ENCODE measurements at places on chromosomes 6 and 20.
A peak's percentile ranks its signal among the peaks of the same experiment; 100 is the strongest.

GRCh38 chr20:51492167-51493092 is 50.1 kb downstream of the NFATC2 start:
- no peak for DNase-seq

DNA sequence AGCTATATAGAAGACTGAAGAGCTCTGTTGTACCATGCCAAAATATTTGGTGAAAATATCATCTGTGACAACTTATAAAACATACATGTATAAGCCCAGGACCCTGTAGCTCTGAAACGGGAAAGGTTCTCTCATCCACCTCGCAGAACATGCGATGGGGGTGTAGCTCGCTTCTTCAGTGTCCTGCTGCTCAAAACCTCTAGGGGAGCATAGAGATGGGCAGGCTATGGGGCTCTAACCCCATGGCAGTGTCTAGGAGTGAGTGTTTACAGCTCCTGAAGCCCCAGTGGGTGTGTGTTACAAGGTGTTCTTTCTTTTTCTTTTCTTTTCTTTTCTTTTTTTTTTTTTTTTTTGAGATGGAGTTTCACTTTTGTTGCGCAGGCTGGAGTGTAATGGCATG is 505.2 kb upstream of the SYNCRIP start:
- DNase-seq = no peak

- DNase-seq = no peak
Measured at GRCh38 chr6:128112494-128112893, 211.6 kb upstream of the THEMIS start.

DNA sequence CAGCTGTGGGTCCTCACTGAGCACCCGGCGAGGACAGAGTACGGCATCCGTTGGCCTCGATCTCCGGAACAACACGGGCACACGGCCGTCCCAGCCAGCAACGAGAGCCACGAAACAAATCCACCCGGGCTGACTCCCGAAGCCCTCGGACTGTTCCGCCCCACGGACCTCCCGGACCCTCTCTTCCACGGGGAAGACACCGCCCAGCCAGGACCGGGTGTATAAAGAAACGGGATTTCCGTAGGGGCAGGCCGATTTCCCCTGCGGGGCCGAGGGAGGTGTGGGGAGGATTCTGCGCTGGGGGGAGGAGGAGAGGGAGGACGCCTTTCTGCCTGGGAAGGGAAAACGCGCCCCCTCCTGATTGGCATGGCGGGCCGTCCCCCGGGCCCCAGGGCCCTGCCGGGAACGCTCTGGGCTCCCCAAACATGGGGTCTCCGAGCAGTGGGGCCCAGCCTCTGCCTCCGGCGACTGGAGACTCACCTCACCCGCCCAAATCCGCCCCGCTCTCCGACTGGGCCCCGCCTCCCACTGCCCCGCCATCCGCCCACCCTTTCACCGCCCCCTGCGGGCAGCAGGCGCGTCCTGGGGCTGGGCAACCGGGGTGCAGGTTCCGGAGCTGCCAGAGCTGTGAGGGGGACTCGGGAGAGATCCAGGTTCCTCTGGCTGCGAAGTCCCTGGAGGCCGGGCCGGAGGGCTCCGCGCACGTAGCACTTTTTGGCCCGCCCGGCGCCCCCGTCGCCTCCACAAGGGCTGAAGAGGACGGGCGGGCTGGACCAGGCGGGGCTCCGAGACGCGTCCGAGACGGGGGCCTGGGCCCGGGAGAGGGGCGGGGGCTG is 679 bp upstream of the PPDPF start:
- DNase-seq = no peak

- DNase-seq = no peak
Measured at GRCh38 chr6:161100072-161100471, 108.5 kb downstream of the MAP3K4 start.

- DNase-seq = no peak
Measured at GRCh38 chr6:138695193-138695592, 78.4 kb upstream of the CCDC28A start.

- DNase-seq = no peak
Measured at GRCh38 chr6:558089-558488, 98.8 kb downstream of the HUS1B start.

DNA sequence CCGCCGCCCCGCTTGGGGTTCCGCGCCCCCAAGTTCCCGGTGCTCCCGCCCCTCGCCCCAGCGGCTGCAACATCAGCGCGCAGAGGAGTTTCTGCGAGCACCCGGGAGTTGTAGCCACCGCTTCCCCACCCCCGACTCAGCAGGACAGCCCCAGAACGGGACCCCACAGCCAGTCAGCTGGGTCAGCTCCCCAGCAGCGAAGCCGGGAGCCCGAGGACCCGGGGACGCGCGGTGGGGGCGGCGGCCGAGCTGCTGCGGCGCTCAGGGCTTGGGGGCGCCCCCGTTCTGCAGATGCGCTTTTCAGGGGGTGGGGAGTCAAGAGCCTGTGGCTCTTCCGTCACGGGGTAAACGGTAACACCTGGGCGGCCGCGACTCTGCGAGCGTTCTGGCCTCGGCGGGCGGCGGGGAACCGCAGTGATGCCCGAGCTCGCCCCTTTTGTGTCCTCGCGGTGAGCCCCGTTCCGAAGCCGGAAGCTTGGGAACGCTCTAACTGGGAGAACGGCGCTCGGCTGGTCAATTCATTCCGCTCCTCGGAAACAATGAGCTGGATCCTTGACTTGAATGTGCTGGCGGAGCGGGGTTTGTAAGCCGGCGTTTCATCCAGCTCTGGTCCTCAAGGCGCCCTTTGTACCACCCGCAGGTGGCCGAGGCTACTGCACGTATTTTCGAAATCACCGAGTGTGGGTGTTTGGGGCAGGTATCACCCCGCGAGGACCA is 774 bp downstream of the PLEKHG1 start:
- peak; percentile 67 for DNase-seq

GRCh38 chr6:26594131-26594498 is 2.6 kb upstream of the ABT1 start:
- no peak for DNase-seq

DNA sequence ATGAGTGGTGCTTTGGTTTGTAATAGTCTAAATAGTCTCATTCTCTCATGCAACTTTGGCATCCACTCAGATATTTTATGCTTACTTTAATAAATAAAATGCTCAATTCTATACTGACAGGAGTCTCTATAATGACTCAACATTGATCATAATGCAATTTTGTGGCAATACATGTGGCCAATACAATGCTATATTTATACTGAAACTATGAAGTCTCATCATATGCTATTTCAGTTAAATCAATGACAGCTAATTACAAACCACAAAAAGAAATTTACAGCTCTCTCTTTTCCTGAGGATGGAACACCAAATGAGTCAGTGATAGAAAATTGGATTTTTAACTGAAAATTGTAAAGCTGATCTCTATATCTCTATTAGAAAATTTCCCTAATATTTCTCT is 77.1 kb downstream of the WASF1 start:
- DNase-seq = no peak

DNA sequence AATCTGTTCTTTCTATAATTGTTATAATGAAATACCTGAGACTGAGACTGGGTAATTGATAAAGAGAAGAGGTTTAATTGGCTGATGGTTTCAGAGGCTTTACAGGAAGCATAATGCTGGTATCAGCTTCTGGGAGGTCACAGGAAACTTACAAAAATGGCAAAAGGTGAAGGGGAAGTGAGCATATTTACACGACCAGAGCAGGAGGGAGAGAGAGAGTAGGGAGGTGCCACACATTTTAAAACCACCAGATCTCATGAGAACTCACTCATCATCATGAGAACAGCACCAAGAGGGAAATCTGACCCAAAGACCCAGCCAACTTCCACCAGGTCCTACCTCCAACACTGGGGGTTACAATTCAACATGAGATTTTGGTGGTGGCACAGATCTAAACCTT is 2.6 kb upstream of the SIRPB1 start:
- DNase-seq = no peak

GRCh38 chr6:41079080-41079479 is 6.3 kb downstream of the NFYA start:
- DNase-seq = no peak
